Fibroblast of the aortic adventitia (primary cell): ENCODE measurements at places on chromosomes 4 and X. TPM values are rescaled to one million over a fixed set of nuclear protein-coding genes. Genes with fewer than 3 reads are reported as not detected.

The EFNB1 gene
- total RNA-seq: 7.4 and 29.7 TPM in 2 replicates

The SPATA4 gene
- total RNA-seq: 0.36 TPM in 1 of 2 replicates, not detected in the other

The GLRA3 gene
- total RNA-seq: not detected in 2 replicates

The GK gene
- 8.6 and 17.7 TPM in 2 replicates for total RNA-seq
